ENCODE measurements at places on chromosomes 5 and 9. TPM values are rescaled to one million over a fixed set of nuclear protein-coding genes. Genes with fewer than 3 reads are reported as not detected.

GRCh38 chr5:53041071-53041692, 52.0 kb downstream of the ITGA2 start:
- H3K36me3 ChIP-seq: no peaks in the 10 kb centered on the region
- H3K4me1 ChIP-seq: no peaks in the 10 kb centered on the region
- no peak overlapping the region for H3K4me3 ChIP-seq
- no peak overlapping the region for H3K27ac ChIP-seq
- no peaks in the 10 kb centered on the region for H3K27me3 ChIP-seq
- DNase-seq: no peak

GRCh38 chr5:82584631-82585030, 306.5 kb upstream of the RPS23 start:
- H3K27ac ChIP-seq: no peak overlapping the region
- no peak overlapping the region for H3K4me3 ChIP-seq
- no peaks in the 10 kb centered on the region for H3K27me3 ChIP-seq
- DNase-seq: no peak

DNA sequence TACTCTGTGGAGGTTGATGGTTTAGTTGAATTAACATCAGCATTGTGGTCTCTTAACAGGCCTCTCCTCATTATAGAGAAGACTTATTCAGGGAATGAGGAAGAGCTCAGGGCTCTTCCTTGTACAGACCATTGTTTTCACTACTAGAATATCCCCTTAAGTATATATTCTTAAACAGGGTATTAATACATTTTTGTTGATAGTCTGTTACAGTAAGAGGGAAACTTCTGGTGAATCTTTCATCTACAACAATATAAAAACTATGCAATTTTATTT, 330.7 kb downstream of the ADGRV1 start:
- H3K4me3 ChIP-seq: no peak overlapping the region
- H3K27ac ChIP-seq: no peak overlapping the region
- H3K4me1 ChIP-seq: no peaks in the 10 kb centered on the region
- no peak for DNase-seq
- H3K27me3 ChIP-seq: no peaks in the 10 kb centered on the region

GRCh38 chr5:169758886-169759285, 121.8 kb downstream of the DOCK2 start:
- H3K27me3 ChIP-seq: no peaks in the 10 kb centered on the region
- DNase-seq: no peak
- H3K4me1 ChIP-seq: peaks cover 6% of the 10 kb centered on the region
- H3K36me3 ChIP-seq: no peaks in the 10 kb centered on the region
- H3K27ac ChIP-seq: no peak overlapping the region

DNA sequence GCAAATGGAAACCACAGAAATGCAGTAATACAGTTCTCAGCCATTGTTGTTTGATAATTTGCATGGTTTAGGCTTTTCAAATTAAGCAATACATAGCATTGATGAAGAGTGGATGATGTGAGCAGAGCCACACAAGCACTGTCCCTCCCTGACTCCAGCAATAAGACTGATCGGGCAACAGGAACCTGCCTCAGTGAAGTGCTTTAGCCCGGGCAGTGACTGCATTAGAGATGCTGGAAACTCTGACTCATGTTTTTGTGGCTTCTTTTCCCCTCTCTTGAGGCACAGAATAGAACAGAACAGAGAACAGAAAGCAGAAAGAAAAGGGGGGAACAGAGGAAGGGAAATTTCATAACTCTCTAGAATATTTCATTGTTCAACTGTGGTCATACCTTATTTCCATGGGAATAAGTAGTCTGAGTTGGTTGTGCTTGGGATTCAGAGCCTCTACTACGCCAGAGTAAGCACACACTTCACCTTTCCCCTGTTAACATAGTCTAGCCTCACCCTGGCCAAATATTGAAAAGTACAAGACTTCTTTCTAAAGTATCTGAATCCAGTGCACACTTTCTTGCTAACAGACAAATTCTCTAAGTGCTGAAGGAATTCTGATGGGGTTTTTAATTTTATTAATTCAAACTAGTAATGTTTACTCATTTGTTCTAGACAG, 164.8 kb upstream of the VCAN start:
- H3K27ac ChIP-seq: no peak overlapping the region
- no peaks in the 10 kb centered on the region for H3K36me3 ChIP-seq
- no peaks in the 10 kb centered on the region for H3K4me1 ChIP-seq
- no peak for DNase-seq
- no peaks in the 10 kb centered on the region for H3K27me3 ChIP-seq

GRCh38 chr5:155620821-155621410, 607.4 kb downstream of the KIF4B start:
- no peaks in the 10 kb centered on the region for H3K36me3 ChIP-seq
- no peak overlapping the region for H3K27ac ChIP-seq
- DNase-seq: no peak
- H3K27me3 ChIP-seq: no peaks in the 10 kb centered on the region
- H3K4me1 ChIP-seq: peaks cover 6% of the 10 kb centered on the region

- no peaks in the 10 kb centered on the region for H3K36me3 ChIP-seq
- H3K27ac ChIP-seq: no peak overlapping the region
- DNase-seq: no peak
Measured at GRCh38 chr9:114694146-114694545, 12.2 kb upstream of the TEX48 start.

- DNase-seq: no peak
- peaks cover 44% of the 10 kb centered on the region for H3K27me3 ChIP-seq
- no peak overlapping the region for H3K4me3 ChIP-seq
- peaks cover 28% of the 10 kb centered on the region for H3K4me1 ChIP-seq
Measured at GRCh38 chr9:124454296-124454695, 4.0 kb downstream of the ADGRD2 start.

GRCh38 chr5:157912621-157913325, 53.8 kb upstream of the CLINT1 start:
- no peak overlapping the region for H3K4me3 ChIP-seq
- H3K4me1 ChIP-seq: peaks cover 5% of the 10 kb centered on the region
- H3K36me3 ChIP-seq: no peaks in the 10 kb centered on the region
- no peak overlapping the region for H3K27ac ChIP-seq
- DNase-seq: no peak
- H3K27me3 ChIP-seq: no peaks in the 10 kb centered on the region

SLC36A2 gene
- total RNA-seq: 0.30 TPM

C9orf153 gene
- 0.99 TPM for total RNA-seq

SLC34A1 gene
- total RNA-seq: not detected

DOLPP1 gene
- total RNA-seq: 14.9 TPM
